Stimulated activated CD8-positive, alpha-beta memory T cell treated with anti-CD3 and anti-CD28 coated beads, Interleukin-2, amount 100 ng/mL, for 1 hour (primary cell): ENCODE measurements at places on chromosomes 4 and X.

GRCh38 chr4:37690976-37691375 is 4.8 kb upstream of the RELL1 start:
- no peak for DNase-seq

GRCh38 chr4:114251020-114251419 is 271.6 kb upstream of the ARSJ start:
- DNase-seq: no peak

DNA sequence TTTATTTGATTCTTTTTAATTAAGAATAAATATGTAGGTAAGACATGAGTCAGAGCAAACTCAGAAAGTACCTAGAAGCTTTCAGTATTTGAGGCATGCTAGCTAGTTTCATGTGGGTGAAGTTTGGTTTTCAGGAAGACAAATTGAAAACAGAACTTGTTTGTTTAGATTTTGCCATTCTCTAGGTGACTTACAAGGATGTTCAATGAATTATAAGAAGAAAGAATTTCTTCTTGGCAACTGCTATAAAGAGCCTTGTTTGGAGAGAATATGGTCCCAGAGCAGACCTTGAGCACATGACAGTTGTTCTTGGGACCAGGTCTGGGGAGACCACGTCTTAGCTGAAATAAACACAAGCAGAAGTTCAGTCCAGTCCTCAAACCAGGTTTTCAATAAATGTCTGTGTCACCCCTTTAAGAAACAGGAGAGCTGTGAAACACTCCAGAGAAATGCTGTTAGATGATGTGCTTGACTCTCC is 38.0 kb upstream of the IL21 start:
- no peak for DNase-seq

DNA sequence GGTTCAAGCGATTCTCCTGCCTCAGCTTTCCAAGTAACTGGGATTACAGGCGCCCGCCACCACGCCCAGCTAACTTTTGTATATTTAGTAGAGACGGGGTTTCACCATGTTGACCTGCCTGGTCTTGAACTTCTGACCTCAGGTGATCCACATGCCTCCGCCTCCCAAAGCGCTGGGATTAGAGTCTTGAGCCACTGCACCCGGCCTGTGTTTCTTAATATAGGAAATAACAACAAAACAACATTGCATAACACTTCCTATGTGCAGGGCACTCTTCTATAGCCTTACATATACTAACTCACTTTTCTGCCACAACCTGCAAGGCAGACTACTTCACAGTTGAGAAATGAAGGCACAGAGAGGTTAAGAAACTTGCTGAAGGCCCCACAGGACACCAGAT is 12.8 kb upstream of the TMEM131L start:
- DNase-seq: no peak

GRCh38 chrX:4373791-4374190 is 660.3 kb upstream of the PRKX start:
- no peak for DNase-seq

GRCh38 chrX:135420831-135421230 is 913 bp upstream of the SMIM10L2A start:
- no peak for DNase-seq

DNA sequence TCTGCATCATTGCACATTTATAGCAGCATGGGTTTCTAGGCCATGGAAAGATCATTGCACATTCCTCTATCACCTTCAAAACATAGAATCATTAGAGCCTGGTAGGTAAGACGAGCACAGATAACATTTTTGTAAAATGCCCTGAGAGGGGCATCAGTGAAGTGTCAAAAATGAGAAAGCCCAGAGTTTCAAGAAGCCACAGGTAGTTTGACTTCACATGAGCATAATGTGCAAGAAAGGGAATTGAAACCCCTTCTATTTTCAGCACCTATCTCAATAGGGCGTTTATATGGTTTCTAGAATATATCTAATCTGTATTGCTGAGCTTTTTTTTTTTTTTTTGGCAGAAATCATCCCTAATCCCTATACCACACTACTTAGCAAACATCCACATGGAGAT is 2441.7 kb downstream of the ARAP2 start:
- no peak for DNase-seq
